Stimulated activated CD8-positive, alpha-beta memory T cell treated with anti-CD3 and anti-CD28 coated beads, Interleukin-7, amount 100 ng/mL, for 1 hour (primary cell): ENCODE measurements at places on chromosomes 3 and 15.

DNA sequence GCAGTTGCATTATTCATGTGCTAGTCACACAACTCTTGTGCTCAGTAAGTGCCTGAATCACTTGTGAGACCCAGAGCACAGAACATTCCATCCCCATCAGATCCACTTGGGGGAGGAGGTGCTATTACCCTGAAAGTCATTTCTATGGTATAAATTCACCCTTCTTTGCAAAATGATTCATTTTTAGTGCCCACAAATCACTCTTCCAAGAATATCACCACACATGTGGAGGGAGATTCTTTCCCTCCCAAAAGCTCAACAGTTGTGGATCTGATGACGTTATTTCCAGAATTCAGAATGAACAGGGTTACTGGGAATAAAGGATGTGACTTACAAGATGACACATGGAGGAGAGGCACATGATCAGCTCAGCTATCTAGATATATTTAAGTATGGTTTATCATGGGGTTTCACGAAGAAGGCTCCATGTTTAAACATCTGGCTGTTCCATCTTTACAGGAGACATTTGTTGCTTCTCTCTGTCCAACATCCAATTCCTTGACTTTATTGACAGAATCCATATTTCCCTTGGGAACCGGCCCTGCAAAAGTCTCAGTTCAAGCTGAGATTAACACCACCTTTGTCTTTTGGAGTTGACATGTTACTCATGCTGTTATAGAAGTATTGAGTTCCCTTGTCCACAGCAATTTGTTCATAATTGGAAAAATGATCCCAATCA, 214.2 kb upstream of the PROK2 start:
- DNase-seq = no peak

- no peak for DNase-seq
Observed at GRCh38 chr3:196757876-196758739, 18.5 kb downstream of the PAK2 start.

- DNase-seq = no peak
Observed at GRCh38 chr3:142817897-142818296, 71.0 kb downstream of the PCOLCE2 start.

- DNase-seq = no peak
Observed at GRCh38 chr3:187104933-187105332, 34.4 kb downstream of the RPL39L start.

GRCh38 chr3:127326341-127326740, 38.5 kb upstream of the PRR20G start:
- DNase-seq = no peak

GRCh38 chr3:66253790-66254620, 33.2 kb downstream of the SLC25A26 start:
- DNase-seq = no peak

- peak; percentile 59 for DNase-seq
Observed at GRCh38 chr15:99925661-99926461, 192.6 kb upstream of the LYSMD4 start.

DNA sequence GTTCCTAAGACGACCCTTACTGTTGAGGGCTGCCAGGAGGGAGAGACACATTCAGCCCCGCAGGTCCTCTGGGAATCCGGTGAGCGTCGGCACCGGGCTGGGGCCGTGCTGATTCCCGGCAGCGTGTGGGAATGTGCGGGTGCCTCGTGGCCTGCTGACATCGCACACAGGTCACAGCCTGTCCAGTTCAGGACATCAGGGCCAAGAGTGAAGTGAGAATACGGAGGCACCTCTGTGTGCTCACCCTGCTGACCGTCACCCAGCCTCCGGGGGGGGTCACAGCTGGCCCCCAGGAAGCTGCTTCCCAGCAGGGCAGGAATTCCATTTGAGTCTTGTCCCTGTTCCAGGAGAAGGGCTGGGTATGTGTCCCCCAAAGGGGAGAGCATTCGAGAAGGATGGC, 53.6 kb downstream of the PGPEP1L start:
- DNase-seq = no peak

DNA sequence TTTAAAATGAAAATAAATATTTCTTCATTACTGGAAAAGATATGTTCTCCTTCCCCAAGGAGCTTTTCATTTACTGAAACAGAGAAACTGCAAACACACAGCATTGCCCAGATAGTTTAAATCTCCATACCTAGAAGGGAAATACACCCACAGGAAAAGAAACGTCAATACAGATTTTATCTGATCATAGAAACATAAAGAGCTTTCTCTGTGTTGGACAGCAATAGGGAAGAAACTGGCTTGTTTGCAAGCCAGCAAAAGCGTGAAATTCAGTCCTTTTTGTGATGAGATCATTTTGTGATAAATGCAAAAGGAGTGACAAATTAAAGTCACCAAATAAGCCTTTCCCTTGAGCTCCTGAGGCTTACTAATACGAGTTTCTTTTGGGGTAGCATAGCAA, 398.0 kb downstream of the TIGIT start:
- no peak for DNase-seq

- DNase-seq = no peak
Observed at GRCh38 chr3:19364148-19364547, 215.8 kb downstream of the KCNH8 start.

DNA sequence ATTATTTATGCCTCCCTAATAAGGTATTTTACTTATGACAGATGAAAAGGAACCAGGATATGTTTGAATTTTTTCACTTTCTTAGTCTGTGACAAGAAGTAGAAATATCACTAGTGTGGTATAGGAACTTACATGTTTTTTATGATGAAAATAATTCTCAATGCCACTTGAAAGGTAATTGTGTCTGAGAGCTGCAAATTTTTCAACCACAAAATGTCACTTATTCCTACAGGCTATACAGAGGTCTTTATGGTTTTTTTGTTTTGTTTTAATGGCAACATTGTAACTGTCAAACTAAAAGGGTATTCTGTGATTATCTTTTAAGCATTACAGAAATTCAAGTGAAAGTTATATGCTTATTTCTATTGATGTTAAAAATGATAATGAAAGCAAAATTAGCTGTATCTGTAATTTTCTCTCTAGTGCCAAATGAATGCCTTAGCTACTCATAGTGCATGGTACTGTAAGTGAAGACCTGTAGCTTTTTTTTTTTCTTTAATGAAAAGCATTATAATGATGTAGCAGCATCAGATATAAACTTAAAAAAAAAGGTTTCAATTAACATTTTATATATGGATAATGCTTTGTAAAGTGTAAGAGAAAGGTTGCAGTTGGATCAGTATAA, 14.7 kb downstream of the FEM1B start:
- DNase-seq = no peak

DNA sequence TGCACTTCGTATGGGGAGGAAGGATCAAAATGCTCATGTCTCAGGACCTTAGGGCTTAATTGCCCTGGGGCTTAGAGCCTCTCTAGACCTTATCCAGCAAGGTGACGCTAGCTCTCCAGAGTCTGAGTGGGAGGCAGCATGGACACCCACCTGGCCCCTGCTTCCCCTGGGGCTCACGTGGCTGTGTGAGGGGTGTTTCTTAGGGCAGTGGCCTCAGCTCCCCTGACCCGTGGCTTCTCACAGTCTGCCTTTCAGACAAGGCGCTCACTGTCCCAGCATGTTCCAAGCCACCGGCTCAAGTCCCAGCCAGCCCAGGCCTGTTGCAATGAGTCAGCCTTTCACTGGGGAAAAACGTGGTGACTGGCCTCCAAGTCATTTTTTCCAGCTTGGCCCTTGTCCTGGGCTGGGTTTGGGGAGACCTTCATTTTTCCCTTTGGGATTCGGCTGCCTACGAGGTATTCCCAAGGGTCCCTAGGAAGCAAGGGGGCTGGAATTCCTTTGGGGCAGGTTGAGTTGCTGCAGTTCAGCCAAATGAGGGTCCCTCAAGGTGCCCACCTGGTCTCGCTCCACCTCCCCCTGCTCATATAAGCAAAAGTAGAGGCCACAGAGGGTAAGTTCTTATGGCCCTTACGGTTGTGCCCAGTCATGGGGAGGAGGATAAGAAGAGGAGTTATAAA, 15.7 kb downstream of the BHLHE40 start:
- DNase-seq = no peak

DNA sequence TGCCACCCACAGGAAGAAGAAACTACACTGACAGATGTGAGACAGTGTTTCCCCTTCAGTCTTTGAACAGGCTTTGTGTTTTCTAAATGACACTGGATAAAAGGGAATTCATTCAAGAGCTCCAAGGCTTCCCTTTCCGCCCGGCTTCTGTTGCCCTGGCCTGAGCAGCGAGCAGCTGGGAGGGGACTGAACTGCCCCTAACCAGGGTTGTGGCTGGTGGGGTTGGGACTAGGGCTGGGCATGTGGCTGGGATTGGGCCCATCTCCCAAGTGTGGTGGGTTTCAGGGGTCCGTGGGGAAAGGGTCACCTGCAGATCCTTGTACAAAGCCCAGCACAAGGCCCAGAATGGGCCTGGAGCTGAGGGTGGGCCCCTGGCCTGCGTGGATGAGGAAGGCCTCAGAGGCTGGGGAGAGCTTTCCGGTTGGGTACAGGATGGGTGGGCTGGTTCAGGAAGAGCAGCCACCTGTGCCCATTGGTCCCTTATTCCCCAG, 10.4 kb downstream of the VILL start:
- DNase-seq = no peak

GRCh38 chr3:115875460-115875859, 252.2 kb downstream of the GAP43 start:
- no peak for DNase-seq

DNA sequence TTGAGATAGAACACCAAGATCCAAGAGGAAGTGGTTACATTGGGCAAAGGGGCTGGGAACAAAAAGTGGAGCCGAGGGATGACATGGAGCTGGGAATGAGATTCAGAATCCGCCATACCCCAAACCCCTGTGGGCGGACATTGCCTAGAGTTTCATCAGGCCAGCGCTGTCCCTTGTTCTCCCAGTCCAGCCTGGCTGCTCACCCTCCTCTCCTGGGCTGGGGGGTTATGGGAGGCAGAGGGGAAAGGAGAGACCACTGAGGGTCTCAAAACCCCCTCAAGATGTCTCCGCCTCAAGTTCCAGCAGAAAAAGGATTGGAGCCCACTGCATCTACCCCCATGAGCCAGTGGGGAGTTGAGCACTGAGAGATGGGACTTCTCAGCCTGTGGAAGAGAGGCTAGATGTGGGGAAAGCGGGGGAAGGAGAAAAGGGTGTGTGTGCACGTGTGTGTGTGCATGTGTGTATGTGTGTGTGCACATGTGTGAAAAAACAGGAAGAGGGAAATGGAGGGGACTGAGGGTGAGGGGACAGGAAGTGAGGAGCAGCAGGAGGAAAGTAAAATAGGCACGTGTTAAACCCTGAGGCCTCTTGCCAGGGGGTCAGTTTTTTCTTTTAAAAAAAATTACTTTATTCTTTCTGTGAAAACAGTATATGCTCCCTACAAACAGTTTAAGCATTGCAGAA, 14.3 kb downstream of the GRM2 start:
- no peak for DNase-seq

- peak; percentile 32 for DNase-seq
Observed at GRCh38 chr3:46368569-46368968, 2.2 kb upstream of the CCR5 start.

DNA sequence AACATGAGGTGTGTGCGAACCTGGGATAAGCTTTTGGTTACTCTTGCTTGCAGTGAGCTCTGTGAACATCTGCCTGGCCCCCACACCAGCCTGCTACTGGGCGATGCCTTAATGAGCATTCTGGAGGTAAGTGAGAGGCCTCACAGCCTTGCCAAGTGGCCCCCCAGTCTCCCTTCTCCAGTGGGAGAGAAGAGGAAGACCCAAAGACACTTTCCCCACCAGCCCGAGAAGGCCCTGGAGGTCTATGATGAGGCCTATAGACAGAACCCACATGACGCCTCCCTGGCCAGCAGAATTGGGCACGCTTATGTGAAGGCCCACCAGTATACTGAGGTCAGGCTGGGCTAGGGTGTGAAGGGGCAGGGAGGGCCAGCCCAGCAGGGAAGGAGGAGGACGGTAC, 22.5 kb downstream of the TTC21A start:
- no peak for DNase-seq

GRCh38 chr3:105963161-105963560, 94.3 kb upstream of the CBLB start:
- no peak for DNase-seq

DNA sequence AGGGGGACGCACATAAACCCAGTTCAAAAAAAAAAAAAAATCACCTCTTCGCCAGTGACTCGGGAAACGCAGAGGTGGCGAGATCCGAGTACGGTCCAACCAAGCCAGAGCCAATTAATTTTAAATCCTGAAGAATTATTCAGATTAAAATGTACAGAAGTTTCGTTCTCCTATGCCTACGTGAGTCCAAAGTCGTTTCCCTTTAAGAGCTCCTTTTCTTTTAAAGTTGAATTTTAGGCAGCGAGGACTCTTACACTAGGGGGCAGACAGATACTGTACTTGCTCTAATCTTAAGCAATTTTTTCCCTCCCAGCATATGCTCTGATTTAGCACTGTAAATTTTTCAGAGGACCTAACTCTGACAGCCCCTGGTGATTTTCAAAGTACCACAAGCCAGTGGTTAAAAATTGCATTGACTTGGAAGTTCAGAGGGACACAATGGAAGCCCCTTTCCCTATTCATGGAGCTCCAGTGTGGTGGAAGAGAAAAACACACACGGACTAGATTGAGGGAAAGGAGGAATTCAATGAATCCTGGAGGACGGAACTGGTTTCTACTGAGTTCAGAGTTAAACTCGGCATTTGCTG, 3.3 kb upstream of the NR2F2 start:
- no peak for DNase-seq

DNA sequence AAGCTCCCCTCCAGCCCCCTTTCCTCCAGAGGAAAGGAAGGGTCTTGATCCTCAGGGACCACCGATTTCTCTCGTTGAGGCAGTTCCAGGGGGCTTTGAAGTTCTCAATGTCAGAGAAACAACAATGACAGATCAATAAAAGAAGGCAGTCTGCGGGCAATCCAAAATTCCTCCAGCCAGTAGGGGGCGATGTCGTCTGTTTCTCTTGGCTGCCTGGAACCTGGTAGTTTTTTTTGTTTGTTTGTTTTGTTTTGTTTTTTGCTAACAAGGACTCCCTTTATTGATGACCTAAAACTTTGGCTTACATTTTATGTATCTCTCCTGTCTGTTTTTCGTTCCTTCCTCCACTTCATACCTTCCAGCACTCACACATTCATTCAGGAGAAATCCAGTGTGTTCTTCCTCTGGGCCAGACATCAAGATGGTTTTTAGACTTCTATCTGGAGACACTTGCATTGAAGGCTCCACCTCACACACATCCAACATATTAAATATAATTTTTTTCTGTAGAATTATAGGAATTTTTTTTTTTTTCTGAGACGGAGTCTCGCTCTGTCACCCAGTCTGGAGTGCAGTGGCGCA, 276.6 kb downstream of the RPLP1 start:
- DNase-seq = peak; percentile 75

- no peak for DNase-seq
Observed at GRCh38 chr3:60514085-60514649, 737.1 kb downstream of the FHIT start.
